GM13976 (cell line): ENCODE measurements at places on chromosomes 7 and 10.

DNA sequence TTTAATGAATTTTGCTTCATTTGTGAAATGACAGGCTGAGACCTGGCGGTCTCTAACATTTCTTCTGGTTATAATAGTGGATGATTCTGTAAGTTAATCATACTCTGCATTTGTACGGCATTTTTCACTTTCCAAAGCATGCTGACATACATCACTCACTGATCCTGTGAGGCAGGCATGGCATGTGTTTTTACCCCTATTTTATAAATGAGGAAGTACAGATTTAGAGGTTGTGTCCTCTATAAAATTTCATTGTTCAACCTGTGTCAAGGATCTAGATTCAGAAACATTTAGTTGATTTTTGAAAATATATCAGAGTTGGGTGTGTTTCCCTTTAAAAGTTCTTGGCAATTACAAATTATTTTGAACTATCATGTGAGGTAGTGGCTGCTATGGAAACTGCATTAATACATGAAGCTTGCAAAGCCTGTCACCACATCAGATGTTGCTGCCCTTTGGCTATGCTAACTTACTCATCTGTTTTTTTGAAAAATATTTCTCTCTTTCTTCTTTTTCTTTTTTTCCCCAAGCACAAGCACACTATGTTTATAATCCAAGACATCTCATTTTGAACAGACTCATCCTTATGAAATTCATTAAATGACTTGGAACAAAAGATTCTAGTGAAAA is 172.7 kb downstream of the GNAI1 start:
- no peak for DNase-seq

DNA sequence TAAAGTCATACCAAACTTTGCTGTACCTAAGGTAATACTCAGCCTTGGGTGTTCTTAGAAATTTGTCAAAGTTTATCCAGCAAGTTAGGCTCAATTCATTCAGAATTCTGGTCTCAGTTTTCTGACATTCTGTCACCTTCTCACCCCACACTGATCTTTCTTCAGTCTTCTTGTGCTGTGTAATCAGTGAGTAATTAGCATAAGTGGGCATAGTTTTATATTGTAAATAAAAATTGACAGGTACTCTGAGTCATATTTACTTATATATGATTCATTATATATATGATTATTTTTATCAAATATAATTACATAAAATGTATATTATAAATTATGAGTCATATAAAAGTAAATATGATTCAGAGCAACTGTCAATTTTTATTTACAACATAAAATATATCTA is 170.9 kb upstream of the MAGI2 start:
- no peak for DNase-seq

GRCh38 chr7:50956522-50957155 is 173.9 kb upstream of the GRB10 start:
- DNase-seq, result no peak

- DNase-seq, result no peak
These were observed 20.9 kb upstream of the TBL2 start for GRCh38 chr7:73599151-73599882.

DNA sequence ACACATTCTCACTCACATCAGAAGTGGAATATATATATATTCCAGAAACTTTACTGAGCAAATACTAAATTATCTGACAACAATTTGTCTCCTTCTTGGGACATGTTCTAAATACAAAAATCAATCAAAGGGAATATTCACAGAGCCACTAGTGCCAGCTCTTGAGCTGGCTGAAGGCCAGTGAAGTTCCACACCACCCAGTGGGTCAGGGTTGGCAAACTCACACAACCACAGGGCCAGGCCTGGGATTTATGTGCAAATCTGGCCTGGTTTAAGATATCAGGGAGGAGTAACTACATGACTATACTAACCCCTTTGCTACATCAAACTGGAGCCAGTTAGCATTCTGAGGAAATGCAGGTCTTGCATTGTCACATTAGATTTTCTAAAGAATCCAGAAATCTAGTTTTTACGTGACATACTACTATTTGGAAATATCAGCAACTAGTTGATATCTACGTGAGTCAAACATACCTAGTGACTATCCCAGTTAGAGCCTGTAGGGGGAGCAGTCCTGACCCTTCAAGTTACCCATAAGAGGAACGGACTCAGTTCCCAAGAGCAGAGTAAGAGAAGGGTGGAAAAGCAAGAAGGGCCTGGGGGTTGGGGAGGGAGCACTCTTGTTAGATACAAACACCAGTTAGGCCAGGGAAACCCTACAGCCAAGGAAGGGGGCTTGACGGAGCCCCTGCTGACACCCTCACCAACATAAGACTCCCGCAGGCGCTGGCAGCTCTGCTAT is 600.4 kb downstream of the KCNMA1 start:
- peak; percentile 8 for DNase-seq

- DNase-seq, result no peak
These were observed 148.6 kb downstream of the SUGCT start for GRCh38 chr7:40283391-40283790.

- no peak for DNase-seq
These were observed 78.0 kb downstream of the FAM13C start for GRCh38 chr10:59284118-59284975.

DNA sequence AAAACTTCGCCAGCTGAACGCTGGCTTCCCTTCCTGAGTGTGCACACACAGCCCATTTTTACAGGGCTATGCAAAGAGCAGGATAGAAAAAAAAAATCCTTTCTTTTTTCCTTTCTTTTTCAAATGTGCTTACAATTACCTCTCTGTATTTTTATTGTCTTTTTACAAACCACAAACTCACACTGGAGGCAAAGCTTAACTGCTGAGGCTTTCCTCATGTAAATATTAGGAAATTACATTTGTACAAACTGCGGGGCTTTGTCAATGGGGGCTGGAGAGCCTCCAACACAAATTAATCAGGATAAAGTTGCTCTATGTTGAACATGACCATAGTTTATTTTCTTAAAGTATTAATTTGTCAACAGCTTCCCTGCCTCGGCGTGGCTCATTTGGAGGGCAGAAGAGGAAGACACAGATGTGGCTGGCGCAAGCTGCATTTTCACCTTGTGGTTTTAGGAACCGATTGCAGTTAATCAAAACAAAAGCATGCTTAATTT is 411.7 kb upstream of the MKI67 start:
- DNase-seq, result no peak

DNA sequence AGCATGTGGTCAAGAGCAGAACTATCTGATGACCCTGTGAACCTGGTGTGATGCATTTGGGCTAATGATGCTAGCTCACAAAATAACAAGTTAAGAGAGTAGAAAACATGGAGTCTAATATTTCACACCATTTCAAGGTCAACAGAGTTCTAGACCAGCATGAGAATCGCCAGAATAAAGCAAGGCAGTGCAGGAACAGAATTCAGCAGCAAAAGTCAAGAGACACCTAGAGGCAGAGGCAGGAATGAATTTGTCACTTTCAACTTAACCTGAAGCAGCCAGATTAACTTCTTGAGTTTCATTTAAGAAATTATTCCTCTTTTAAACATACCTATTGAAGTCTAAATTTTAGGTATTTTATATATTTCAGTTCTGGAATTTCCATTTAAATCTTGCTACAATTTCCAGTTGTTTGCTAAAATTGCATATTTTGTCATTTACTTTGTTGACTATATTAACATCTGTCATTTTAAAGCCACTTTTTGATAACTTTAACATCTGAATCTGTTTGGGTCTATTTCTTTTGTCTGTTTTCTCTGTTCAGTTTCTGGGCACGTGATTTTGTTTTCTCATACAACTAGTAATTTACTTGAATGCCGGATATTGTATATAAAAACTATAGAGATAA is 44.2 kb upstream of the PRSS58 start:
- DNase-seq, result peak; percentile 47

DNA sequence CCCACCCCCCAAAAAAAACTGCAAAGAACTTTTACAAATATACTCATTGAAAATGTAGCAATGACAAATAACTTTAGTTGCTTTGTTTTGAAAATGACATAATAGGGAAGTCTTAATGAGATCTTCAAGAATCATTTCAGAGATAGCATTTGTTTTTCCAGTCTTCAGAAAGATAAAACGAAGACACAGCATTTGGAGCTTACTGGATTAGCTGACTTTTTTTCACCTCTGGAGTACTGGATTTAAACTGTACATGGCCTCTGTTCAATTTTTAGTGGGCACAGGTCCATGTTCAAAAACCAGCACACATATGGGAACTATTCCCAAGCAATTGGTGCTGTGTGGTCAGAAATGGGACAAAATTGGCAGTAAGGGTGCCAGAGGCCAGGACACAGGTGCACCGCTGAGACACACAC is 3.9 kb downstream of the RAB11FIP2 start:
- DNase-seq, result no peak
